Activated T-cell treated with anti-CD3 and anti-CD28 coated beads for 4 hours (primary cell): ENCODE measurements at places on chromosomes 1 and 21.

- DNase-seq, result no peak
Observed at GRCh38 chr1:232905331-232906034, 44.9 kb upstream of the NTPCR start.

- DNase-seq, result no peak
Observed at GRCh38 chr1:29264773-29265389, 28.6 kb downstream of the PTPRU start.

DNA sequence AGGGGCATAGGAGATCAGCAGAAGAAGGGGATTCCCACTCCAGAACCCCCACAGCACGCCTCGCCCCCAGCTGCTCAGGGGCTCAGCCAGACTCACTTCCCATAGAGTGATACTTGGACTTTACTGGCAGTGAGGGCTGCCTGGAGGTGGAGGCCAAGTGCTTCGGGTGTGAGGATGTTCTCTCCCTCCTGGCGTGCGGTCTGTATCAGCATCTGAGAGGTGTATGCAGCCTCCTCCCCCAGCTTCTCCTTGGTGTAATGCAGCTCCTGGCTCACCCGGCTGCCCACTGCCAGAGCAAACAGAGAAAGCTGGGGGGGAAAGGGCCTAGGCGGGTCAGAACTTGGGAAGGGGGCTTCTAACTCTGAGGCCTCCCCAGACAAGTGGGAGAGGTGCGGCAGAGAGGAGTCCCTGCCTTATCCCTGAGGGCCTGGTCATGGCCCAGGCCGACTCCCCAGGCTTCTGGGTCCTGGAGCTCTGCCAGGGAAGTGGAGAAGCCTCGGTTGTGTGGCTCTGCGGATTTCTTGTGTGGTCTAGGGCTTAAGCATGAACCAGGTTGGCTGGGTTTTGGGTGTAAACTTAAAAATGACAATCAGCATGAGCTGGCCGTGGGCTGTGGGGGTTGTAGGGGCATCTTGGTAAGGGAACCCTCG, 10.9 kb downstream of the PTCH2 start:
- no peak for DNase-seq

GRCh38 chr1:155000411-155000725, 2.2 kb upstream of the ZBTB7B start:
- DNase-seq, result no peak

DNA sequence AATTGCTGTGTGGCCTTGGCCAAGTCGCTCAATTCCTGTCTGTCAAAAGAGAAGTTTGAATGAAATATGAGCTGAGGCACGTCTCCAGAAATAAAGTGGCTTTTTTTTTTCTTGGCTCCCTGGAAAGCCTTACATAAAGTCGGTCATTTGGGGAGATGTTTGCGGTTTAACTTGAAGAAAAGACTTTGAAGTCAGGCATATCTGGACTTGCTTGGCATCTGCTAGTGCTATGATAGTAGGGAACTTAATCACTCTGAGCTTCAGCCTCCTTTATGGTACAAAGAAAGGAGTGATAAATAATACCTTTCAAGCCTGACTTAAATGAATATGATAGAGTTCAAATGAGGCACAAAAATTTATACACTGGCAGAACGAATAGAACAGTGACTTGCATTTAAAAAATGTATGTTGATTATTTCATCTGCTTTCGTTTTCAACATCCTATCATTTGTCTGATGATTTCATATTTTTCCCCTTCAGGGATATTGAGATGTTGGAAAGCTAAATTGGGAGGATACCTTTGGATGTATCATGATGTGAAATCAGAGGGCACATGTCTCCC, 60.2 kb downstream of the FASLG start:
- no peak for DNase-seq

GRCh38 chr1:171530676-171531075, 45.3 kb downstream of the PRRC2C start:
- DNase-seq, result no peak

GRCh38 chr21:33949516-33950430, 34.2 kb upstream of the ATP5PO start:
- DNase-seq, result no peak

DNA sequence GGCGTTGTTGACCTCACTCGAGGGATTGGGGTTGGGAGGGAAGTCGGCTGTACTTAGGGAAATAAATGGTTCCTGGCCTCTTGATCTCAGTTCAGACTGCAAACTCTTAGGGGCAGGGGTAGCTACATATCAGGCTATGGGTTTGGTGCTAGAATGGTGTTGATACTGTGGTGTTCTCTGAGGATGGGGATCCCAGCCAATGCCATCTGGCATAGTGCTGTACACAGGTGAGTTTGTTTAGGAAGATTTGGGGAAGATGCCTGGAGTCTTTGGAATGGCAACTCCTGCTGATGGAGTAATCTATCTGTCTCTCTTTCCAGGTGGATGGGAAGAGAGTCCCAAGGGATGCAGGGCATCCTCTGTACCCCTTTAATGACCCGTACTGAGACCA, 14.3 kb upstream of the NASP start:
- DNase-seq, result no peak

GRCh38 chr1:243408479-243408878, 152.6 kb downstream of the SDCCAG8 start:
- DNase-seq, result no peak

- no peak for DNase-seq
Observed at GRCh38 chr1:80582980-80583379, 1217.8 kb upstream of the ADGRL2 start.

- DNase-seq, result no peak
Observed at GRCh38 chr1:218414060-218414728, 69.1 kb downstream of the TGFB2 start.

- DNase-seq, result no peak
Observed at GRCh38 chr1:25206201-25206600, 26.1 kb downstream of the SYF2 start.

GRCh38 chr1:221606256-221606655, 135.6 kb downstream of the DUSP10 start:
- DNase-seq, result no peak

GRCh38 chr1:4741876-4742423, 87.5 kb downstream of the AJAP1 start:
- DNase-seq, result no peak

- no peak for DNase-seq
Observed at GRCh38 chr1:89081005-89081404, 16.0 kb upstream of the GBP1 start.

- DNase-seq, result no peak
Observed at GRCh38 chr1:208312706-208313105, 68.5 kb upstream of the PLXNA2 start.

GRCh38 chr1:91889717-91890459, 3.9 kb upstream of the TGFBR3 start:
- DNase-seq, result no peak

- DNase-seq, result no peak
Observed at GRCh38 chr21:33869873-33870272, 45.7 kb downstream of the ATP5PO start.

DNA sequence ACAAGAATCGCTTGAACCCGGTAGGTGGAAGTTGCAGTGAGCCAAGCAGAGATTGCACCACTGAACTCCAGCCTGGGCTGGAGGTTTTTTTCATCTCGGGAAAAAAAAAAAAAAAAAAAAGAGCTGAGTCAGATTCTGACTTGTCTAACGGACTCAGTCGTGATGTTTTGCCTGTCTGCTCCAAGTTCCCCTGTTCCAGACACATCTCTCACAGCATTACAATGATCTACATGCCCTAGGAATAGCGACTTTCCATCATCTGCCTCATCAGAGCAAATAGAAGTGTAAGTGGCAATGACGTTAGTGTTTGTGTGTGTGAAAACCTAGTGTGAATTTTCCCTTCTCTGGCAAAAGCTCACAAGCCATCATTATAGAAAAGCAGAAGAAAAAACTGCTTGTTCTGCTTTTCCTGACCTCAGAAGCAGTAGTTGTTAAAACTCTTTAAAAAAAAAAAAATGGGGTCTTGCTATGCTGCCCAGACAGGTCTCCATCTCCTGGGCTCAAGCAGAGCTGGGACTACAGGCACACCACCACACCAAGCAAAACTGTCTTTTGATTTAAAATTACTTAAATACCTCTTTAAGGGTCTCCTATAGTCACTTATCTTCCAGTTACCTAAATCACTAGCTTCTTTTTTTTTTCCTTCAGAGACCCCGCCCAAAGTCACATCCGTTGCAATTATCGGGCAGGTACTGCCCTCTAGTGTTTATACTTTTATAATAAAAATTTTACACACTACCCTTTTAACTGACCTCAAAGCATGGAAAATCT, 37.3 kb downstream of the PLEKHO1 start:
- no peak for DNase-seq

- no peak for DNase-seq
Observed at GRCh38 chr1:77010937-77011336, 143.7 kb downstream of the ST6GALNAC5 start.

DNA sequence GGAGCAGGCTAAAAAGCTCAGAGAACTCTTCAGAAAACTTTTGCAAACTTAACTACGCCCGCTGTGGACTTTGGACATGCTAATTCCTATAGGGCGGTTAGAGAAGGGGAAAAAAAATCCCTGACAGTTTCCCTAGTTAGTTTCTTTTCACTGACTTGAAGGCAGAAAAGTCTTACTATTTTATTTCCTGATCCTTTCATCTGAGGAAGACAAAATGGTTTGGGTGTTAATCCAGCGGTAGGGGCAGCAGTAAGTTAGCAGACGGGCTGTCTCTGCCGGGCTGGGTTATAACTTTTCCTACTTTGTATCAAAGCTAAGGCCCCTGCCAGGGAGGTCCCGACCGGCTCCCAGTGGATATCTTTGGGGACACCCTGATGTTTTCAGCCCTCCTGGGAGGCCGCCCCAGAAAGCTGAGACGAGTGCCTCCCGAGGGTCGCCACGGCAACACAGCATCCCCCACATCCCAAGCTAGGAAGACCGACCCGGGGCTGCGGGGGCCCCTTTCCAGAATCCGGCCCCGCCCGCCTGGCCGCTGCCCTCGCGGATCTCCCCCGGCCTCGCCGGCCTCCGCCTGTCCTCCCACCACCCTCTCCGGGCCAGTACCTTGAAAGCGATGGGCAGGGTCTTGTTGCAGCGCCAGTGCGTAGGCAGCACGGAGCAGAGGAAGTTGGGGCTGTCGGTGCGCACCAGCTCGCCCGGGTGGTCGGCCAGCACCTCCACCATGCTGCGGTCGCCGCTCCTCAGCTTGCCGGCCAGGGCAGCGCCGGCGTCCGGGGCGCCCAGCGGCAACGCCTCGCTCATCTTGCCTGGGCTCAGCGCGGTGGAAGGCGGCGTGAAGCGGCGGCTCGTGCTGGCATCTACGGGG, 162.6 kb downstream of the RUNX1 start:
- no peak for DNase-seq

DNA sequence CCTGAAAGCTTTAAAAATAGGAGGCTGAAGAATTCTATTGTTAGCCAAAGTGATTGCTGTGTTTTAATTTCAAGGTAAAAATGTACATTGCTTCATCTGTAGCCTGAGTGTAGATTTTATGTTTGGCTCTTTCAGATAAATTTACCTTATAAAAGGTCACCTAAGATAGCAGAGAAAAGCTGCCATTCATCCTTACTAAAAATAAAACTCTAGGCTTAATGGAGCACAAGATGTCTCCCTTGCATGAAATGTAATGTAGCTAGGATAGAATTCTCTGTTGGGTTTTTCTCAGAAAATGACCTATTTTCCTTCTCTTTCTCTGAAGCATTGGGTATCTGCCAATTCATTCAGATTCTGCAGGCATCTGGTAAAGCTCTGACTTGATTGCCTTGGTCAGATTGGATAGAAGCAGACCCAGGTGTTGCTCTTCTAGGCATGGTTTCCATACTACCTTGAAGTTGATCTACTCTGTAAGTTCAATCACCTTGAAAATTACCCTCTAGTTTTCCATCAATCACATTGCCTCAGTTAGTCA, 176.6 kb upstream of the GORAB start:
- no peak for DNase-seq

DNA sequence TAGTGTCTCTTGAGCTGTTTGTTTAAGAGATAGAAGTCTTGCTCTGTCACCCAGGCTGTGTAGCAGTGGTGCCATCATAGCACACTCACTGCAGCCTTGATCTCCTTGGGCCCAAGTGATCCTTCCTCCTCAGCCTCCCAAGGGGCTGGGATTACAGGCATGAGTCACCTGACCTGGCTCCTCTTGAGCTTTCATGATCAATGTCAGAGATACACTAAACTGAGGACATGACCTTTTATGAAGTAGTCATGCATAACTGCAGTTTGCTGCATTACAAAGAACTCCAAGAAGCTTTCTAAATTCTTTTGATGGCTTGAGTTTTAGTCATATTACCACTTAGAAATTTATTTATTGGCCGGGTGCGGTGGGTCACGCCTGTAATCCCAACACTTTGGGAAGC, 77.7 kb downstream of the CC2D1B start:
- no peak for DNase-seq

DNA sequence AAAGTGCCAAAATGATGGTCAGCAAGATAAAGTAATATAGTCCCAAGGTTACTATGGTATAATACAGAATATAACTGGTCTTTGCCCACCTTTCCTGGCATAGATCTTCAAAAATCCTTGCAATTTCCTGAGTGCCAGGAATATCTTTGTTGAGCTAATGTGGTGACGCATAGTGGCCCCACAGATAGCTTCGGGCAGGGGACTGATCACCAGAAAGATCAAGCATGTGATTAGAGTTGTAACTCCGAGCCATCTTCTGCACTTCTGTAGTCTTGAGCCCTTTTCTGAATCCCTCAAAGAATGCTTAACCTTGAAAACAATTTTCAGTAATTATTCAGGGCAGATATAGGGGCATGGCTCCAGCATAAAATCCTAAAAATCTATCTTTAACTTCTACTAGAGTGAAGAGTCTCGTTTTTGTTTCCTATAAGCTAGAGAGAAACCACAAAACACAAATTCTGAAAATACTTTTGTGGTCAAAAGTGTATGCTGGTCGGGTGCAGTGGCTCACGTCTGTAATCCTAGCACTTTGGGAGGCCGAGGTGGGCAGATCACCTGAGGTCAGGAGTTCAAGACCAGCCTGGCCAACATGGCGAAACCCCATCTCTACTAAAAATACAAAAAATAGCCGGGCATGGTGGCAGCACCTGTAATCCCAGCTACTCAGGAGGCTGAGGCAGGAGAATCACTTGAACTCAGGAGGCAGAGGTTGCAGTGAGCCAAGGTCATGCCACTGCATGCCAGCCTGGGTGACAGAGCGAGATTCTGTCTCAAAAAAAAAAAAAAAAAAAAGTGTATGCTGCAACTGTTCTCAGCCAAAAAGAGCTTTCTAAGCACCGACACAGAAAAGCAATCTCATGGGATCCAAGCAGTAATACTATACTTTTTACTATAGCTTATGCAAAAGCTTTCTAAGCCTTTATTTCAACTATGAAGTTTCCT, 62.8 kb downstream of the NVL start:
- no peak for DNase-seq

- no peak for DNase-seq
Observed at GRCh38 chr1:205049479-205049878, 6.5 kb downstream of the CNTN2 start.

DNA sequence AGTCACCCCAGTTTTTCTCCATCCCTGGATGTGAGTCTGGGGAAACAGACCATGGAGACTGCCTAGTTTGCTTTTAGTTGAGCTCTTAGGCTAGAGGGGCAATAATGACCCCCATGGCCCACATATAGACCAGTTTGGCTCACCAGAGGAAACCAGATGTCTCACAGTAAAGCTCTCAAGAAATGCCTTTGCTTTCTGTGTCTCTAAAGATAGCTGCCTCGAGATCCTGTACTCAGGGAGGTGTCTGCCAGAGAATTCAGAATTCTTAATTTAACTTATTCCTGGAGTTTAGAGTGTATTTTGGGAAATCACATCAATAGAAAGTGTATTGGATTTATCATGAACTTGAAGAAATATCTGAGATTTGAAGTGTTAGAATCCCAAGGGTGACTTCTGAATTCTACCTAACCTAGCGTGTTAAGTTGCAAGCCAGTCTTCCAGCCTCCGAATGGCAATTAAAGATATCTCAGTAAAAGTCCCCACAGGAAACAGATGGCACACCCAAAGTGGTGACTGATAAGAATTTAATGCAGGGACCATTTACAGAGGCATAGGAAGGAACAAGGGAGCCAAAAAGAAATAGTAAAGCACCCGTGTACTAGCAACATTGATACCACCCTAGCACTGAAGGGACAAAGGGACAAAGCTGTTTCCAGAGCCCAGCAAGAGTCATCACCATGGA, 37.1 kb downstream of the STYXL2 start:
- DNase-seq, result no peak
